ENCODE measurements at places on chromosomes 12 and 14.

DNA sequence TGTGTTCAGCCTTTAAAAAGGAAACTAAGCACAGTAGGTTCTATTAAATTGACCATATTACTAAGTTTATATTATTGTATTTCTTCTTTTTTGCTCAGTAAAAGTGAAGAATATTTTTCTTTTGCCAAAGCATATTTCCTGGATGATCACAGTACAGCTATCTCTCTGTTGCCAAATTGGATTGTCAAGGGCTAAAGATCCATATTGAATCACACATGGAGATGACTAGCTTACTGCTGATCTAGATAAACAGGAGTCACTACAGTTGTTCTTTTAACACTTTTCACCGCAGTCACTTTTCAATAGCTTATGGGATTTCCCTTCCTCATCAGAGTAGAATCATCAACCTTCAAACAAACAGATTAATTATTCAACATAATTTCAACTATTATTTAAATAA lies 78.6 kb downstream of the LRRC9 start:
- DNase-seq = no peak

DNA sequence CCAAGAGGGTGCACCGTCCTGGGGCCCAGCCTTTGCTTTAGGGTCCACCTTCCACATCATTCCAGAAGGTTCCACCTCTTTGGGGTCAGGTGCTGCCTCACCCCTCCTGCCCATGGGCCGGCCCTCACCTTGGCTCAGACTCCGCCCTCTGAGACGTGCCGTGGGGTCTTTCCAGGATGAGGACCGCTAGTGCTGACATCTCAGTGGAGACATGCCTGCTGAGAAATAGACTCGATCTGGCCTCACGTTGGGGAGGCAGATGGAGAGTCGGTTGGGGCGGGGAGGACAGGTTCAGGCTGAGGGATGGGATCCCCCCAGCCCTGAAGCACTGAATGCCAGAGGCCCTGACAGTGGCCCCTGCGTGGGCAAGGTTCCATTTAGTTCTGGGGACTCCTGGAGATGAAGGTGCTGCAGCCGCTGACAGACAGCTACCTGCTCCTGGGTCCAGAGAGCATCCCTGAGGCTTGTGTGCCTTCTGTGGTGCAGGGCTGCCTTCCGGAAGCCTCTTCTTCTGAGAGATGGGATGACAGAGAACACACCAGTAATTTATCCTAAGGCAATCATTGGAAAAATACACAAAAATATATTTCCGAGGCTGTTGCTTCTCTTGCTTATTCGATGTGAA lies 185.3 kb downstream of the KIF26A start:
- peak; percentile 14 for DNase-seq

GRCh38 chr12:46390881-46391280 lies 18.3 kb upstream of the SLC38A2 start:
- DNase-seq = no peak

DNA sequence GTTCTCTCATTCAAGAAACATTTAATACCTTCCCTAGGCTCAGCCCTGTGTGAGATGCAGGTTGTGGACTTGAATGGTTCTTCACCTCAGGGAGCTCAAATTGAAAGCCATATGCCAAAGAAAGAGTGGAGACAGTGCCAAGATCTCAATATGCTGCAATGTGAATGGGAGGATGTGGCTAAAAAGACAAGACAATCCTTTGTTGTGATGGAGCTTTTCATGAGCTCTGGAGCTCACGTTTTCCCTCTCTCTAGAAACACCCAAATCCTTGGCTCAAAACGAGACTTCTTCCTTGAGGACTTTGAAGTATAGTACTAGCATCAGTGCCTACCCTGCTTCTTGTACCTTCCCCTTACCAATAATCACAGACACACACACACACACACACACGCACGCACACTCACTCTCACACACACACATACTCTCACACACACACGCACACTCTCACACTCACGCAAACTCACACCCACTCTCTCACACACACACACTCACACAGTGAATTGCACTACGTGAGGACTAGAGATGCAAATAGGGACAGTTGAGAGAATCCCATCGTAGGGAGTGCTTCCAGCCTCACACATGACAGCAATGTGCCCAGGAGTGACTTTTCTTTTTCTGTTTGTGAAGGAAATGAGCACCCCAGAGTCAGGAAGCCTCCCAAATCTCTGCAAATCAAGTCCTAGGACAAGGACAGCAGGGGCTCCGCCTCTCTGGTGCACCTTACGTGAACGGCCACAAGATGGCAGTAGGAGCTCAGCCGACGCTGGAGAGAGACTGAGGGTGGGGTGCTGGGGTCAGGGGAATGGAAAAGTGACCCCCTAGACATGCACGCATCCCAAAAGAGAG lies 231.4 kb downstream of the PCNX1 start:
- DNase-seq = peak; percentile 72

DNA sequence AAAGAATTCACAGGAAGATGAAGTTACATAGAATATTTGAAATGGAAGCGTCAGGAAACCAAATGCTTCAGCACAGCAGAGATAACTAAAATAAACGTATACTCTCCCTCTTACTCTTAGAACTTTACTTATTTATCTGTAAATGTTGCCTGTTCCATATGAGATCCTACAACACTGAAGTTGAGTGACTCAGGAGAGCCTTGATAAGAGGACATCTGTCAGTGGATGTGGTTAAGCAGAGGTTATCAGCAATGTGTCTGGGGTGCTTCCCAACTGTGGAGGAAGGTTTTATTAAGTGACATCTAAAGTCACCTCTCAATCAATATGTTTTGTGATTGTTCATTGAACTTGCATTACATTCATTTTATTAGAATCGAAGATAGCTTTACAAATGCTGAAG lies 81.9 kb downstream of the NEDD1 start:
- DNase-seq = no peak

DNA sequence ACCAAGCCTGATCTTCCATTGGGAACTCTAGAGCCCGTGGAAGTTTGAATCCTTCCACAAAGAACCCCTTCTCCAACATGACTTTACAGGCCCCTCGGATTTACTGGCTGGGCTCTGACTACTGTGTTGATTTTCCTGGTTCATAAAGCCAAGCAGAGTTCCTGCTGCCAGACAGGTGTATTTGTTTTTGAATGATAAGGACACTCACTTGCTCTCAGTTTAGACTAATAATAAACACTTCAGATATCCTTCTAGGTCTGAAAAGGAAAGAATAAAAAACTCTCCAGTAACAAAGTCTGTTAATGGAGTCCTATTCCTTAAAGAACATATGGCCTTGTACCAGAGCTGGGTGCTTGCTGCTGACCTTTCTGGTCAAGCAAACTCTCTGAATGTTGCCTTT lies 31.0 kb downstream of the SIX1 start:
- DNase-seq = no peak

DNA sequence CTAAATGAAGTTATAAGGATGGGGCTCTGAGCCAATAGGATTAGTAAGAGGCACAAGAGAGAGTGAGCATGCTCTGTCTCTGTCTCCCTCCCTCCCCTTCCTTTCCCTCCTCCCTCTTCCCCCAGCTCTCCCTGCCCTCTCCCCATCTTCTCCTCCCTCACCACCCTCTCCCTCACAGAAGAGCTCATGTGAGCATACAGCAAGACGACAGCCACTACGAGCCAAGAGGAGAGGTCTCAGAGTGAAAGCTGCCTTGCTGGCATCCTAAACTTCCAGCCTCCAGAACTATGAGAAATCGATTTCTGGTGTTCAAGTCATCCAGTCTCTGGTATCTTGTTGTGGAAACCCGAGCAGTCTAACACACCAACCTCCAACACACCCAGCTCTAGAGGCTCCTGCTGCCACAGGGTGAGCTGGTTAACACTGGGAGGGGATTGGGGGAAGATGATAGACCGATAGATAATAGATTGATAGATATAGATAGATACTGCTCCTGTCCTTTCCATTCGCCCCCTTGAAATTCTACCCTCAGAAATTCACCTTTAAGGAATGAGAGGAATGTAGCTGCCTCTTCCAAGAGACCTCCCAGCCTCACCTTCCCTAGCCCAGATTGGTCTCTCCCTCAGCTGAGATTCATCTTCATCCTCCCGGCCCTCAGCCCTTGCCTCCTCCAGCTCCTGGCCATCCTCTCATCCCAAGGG lies 25.8 kb upstream of the ACTN1 start:
- DNase-seq = no peak

DNA sequence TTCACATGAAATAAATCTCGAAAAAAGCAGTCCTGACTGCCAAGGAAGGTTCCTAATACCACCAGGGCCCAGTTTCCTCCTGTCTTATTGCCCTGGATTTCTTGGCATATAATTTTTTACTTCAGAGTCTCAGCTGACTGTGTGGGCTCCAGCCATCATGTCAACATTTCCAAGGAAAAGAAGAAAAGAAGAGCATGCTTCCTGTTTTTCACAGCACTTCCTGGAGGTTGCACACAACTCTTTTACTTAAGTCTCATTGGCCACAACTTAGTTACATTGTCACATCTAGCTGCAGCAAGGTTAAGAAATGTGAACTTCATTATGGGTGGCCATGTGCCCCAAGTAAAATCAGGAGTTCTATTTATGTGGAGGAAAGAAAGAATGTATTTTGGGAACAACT lies 24.3 kb downstream of the DACT1 start:
- no peak for DNase-seq

DNA sequence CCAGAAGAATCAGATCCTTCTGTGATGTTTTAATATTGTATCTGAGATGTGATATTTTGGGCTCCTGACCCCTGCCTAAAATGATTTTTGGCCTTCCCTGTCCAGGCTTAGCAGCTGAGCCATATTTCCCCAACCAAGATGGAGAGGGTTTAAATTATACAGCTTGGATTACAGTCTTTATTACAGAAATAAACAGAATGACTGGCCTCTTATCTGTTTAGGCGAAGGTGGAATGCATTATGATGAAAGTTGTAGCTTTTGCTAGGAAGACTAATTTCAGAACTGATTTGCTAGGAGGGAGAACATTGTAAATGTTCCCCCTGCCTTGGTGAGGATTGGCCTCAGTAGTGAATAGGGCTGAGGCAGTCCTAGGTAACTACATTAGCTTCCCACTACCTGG lies 23.3 kb downstream of the BMAL2 start:
- no peak for DNase-seq

- DNase-seq = no peak
Observed at GRCh38 chr12:130686511-130686991, 29.5 kb downstream of the RIMBP2 start.

DNA sequence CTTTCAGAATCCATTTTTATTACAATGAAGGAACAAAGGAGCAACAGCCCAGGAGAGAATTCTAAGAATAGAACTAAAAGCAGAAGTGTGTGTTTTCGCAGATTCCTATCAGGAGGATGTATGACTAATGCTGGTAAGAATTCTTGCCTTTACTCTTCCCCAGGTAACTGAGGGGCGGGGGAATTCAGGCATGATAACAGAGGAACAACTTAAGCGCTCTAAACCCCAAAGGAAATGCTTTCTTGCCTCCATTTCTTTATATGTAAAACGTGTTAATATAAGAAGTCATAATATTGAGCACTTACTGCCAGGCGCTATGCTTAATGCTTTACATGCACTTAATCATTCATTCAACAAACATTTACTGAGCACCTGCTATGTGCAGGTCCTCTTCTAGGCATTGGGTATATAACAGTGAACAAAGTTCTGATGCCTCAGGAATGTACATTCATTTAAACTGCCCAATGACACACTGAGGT lies 4.5 kb downstream of the HCAR1 start:
- DNase-seq = peak; percentile 45

GRCh38 chr12:55845785-55846496 lies 3.2 kb upstream of the MMP19 start:
- DNase-seq = no peak

DNA sequence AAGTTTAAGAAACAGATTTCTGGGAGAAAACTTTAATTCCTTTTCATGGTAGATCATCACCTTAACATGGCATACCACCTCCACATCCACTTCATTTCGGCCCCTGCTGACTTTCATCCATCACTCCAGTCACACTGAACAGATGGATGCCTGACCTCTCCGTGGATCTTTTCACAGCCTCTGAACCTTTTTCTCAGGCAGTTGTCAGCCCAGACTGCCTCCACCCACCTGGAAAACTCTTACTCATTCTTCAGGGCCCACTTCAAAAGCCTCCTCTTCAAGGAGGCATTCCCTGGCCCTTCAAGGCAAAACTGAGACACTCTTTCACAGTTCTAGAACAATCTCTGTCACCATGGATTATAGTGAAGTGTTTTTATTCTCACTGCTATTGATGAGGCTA lies 52.9 kb downstream of the GXYLT1 start:
- no peak for DNase-seq

- DNase-seq = no peak
Observed at GRCh38 chr12:57539-57938, 9.0 kb upstream of the IQSEC3 start.

- no peak for DNase-seq
Observed at GRCh38 chr14:60758885-60759284, 24.3 kb downstream of the MNAT1 start.

DNA sequence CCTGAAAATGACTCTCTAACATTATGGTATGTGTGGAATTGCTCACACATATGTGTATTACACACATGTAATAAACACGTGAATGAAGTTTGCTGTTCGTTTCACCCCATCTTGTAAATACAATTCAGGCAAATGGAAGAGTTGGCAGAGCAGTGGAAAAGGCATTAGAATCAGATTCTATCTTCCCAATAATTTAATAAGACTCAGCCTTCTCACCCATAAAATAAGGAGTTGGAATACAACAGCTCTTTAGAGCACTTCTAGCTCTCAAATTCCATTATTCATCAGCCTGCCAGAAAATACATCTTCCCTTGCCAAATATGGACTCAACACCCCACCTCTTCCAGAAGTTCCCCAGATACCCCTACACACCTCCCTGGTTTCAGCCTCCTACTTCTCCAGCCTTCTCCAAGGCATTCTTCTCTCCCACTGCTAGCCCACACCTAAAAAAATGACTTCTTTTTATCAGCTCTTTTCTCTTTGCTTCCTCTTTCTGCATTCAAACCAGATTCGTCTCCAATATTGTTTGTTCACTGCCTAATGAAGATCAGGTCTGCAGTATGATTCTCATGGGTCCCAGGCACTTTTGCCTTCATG lies 66.2 kb upstream of the DYRK2 start:
- DNase-seq = no peak

- DNase-seq = no peak
Observed at GRCh38 chr12:24073170-24073810, 123.8 kb upstream of the SOX5 start.

GRCh38 chr12:60278209-60278608 lies 682.4 kb downstream of the SLC16A7 start:
- DNase-seq = no peak

DNA sequence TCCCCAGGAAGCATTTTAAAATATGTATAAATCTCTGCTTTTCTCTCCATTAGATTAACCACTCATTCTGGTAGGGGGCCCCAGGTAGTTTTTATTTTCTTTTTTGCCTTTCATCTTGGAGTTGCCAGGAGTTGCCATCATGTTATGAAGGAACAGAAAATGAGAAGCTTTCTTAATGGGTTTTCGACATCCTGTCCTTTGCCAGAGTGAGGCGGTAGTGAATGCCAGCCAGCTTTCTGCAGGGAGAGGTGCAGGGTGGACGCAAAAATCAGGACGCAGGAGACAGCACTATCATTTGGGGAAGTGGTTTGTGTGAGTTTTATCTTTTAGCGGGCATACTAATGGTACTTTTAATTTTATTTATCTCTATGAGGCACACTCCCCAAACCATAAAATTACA lies 1.7 kb downstream of the RASSF8 start:
- DNase-seq = no peak

GRCh38 chr14:75941030-75941429 lies 40.8 kb downstream of the TGFB3 start:
- no peak for DNase-seq

Measured in H9 (cell line).